ENCODE measurements at places on chromosomes 1 and 21.

DNA sequence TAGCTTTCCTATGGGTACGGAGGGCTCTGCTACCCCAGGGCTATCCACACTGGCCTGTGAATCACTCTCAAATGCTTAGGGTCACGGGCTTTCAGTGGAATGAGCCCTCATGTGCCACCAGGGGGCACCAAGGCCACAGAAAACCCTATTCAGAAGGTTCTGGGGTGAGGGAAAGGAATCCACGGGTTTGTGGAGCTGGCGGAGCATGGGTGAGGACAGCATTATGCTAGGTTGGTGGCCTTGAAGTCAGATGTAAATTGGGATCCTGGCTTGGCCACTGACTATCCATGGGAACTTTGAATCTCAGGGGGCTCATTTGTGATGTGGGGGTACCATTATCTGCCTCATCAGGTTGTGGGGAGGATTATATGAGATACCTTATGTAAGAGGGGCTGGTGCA is 5.1 kb upstream of the LAMTOR5 start:
- peak; percentile 73 for DNase-seq

DNA sequence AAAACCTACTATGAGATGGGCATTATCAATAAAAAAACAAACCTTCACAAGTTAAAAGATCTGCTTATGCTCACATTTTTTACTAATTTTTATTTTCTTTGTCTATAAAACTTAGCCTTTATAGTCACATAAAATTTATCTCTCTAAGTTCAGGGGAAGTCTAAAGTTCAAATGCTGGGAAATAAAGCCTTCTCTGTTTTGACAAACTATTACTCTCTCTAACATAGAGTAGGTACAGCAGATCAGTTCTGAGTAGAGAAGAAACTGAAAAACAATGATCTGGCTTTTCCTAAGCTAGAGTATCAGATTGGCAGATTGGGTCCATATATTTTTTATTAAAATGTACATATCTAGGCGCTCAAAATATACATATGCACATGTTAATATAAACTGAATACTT is 31.2 kb downstream of the C1orf141 start:
- DNase-seq = no peak

GRCh38 chr1:97996880-97997279 is 76.0 kb upstream of the DPYD start:
- DNase-seq = no peak

GRCh38 chr1:45356186-45356585 is 15.9 kb upstream of the MUTYH start:
- no peak for DNase-seq

GRCh38 chr1:32754317-32755097 is 51.9 kb upstream of the SYNC start:
- peak; percentile 29 for DNase-seq

GRCh38 chr1:204562075-204562990 is 46.1 kb downstream of the MDM4 start:
- no peak for DNase-seq

DNA sequence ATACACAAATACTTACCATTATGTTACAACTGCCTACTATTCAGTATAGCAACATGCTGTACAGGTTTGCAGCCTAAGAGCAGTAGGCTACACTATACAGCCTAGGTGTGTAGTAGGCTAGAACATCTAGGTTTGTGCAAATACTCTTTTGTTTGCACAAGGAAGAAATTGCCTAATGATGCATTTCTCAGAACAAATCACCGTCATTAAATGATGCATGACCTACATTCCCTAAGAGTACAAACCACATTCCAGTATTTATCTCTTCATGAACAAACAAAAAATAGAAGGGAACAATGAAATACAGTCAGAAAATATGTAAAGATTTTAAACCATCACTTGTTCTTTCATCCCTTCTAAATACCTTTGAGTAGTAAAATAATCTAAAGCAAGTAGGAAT is 109.7 kb upstream of the HP1BP3 start:
- DNase-seq = no peak
